Effector CD4-positive, alpha-beta T cell (primary cell): ENCODE measurements at places on chromosomes 4 and X.

DNA sequence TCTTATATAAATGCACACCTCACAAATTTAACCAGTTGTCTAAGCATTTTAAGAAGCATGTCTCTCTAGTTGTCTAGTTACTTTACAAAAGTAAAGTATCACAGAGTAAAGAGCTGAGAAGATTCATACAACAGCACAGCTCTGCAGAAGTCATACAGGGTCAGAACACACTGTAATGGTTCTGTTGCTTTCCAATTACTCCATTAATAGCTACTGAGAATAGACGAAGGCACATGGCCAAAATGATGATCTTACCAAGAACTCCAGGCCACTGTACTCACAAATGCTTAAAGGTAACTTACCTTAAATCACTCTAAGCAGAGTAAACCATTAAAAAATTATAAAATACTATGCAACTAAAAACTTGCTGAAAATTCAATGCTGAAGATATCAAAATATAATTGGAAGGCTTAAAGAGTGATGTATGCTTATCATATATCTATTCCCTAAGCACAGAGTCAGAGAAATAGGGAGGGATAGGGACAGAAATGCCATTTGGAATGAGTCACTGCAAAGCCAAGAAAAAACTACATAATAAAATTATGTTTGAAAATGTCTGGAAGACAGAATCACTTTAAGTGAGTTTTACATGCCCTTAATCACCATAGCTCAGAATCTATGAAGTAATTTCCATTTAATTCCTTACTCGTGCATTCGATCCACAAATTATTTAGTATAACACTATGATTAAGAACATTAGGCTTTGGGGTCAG, 71.0 kb downstream of the DDX60L start:
- DNase-seq: no peak

DNA sequence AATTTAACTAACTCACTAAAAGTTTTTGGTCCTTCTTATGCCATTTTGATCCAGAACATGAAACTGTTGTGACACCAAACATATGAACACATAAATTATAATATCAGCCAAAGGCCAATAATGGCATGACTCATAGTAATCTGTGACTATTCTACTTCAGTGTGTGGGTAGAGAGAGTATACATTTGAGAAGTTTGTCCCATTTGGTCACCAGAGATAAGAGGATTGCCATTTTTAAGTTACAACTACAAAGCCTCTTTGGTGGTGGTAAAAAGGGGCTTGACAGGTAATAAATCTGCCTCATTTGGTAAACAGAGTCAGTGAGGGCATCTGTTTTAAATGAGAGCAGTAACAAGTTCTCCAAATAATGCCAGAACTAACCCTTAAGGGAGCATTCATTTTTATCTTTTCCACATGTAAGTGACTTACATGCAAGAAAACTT, 117.9 kb downstream of the TBC1D19 start:
- no peak for DNase-seq

- DNase-seq: no peak
These were observed 275.4 kb upstream of the SFRP2 start for GRCh38 chr4:154064244-154064643.

GRCh38 chrX:17476411-17476810, 101.4 kb downstream of the NHS start:
- no peak for DNase-seq

DNA sequence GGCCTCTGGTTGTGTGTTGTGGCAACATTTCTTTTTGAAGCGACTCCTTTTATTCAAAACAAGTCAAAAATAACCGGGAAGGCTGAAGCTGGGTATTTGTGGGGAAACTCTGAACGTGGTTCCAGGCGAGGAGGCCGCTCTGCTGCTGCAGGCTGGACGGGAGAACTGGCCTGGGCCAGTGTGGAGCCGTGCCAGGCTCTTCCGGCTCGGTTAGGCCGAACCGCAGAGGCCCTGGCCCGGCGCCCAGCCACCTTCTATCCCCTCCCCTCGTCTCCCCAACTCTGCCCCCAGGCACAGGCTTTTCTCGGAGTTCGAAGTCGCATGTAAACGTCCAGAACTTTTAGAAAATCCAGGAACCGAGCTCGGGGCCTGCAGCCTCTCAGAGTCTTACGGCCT, 2.4 kb upstream of the BCOR start:
- no peak for DNase-seq

DNA sequence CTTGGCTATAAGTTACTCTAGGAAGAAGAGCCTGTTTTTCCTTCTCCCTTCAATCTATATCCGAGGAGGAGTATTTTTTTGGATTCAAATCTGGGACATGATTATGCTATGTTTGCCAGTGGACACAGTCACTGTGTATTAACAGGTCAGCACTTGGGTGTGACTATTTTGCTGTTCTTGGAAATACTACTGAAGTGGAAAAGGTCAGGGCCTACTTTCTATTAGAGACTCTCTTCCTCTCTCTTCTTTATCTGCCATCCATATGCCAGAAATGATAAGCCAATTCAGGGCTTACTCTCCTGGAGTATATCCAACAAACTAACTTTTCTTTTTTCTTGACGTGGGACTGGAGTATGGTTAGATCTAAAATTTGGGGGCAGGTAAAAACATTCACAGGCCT, 40.5 kb downstream of the MID1IP1 start:
- no peak for DNase-seq

DNA sequence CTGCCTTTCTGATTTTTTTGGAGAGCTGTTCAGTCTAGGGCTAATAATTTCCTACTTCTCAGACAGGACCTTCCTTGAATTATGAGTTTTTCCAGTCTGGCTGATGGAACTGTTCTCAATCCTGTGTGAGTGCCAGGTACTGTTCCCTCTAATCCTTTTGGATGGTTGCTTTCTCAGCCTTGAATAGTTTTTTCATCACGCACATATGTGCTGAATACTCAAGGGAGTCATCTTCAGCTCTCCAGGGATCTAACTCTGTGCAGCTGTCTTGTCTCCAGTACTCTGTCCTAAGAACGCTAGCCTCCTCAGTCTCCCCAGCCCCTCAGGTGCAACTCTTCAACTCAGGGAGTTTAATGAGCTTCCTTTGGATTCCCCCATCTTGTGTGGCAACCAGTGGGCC, 93.2 kb downstream of the GASK1B start:
- DNase-seq: no peak

DNA sequence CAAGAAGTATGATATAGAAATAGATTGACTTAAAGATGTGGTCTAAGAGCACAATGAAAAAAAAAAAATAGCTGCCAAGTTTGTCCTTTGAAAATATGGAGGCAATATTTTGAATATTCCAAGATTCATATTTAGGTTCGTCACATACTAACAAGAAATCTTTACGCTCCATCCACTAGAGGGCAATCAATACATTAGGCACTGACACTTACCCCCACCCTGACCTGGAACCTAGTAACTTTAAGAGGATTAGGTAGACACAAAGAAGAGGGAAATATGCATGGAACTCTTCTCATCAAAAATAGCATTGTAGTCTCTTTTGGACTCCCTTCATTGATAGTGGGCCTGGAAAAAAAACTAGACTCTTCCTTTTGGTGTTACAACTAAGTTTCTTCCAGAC, 1108.1 kb downstream of the PCDH19 start:
- DNase-seq: no peak

- DNase-seq: no peak
These were observed 97.8 kb downstream of the TLL1 start for GRCh38 chr4:165970703-165971420.

DNA sequence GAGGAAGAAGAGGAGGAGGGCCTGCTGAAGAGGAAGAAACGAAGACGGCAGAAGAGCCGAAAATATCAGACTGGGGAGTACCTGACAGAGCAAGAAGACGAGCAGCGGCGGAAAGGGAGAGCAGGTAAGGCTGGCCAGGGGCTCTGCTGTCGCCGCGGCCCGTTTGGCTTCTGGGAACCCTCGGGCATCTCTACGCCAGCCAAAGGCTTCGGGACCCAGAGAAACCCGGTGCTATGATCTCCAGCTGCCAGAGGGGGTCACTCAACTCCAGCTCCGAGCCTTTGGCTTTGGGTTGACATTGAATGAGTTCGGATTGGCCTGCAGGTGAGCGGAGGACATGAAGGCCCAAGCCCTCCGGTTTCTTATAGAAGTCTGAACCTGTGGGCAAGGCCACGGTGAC, 42.8 kb downstream of the BCORL1 start:
- DNase-seq: no peak

- no peak for DNase-seq
These were observed 197.7 kb downstream of the SPATA18 start for GRCh38 chr4:52248820-52249219.

GRCh38 chr4:29277381-29277780, 1442.8 kb upstream of the PCDH7 start:
- DNase-seq: no peak

DNA sequence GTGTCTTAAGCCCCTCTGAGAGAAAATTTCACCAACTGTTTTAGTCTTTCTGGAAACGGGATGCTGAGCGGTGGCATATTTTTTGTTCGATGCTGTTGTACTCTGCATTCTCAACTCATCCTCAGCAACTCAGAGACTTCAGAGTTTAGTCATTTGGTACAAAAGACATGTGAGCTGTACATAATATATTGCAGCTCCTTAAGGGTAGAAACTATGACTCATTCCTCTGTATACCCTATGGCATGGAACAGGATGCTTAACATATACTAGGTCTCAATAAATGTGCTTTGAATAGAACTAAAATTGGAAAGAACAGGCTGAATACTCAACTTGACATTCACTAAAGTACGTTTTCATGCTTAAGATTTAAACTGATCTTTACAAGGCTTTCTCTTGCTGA, 130.5 kb upstream of the SLITRK2 start:
- no peak for DNase-seq

DNA sequence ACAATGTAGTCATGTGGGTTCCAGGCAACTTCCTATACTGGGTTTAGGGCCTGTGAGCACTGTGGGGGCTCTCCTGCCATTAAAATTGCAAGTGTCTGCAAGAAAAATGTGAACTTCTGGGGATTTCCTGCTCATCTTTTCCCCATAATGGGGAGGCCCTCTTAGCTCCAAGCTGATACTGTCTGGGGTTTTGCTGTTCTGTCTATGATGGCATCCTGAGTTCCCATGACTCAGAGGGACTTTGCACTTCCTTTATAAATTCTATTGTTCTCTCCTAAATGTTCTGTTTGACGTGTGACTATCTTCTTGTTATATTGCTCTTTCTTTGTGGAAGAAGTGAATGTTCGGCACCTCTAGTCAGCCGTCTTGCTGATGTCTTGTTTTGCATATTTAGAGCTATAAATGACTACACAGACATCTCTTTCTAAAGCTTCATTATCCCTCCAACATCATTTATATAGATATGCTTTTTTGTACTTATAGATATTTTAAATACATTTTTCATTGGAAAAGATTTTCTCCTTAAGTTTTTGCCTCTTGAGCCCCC, 465.8 kb downstream of the NAF1 start:
- DNase-seq: no peak

GRCh38 chr4:108624263-108625056, 4.1 kb downstream of the RPL34 start:
- no peak for DNase-seq

- DNase-seq: no peak
These were observed 90.1 kb downstream of the EVC2 start for GRCh38 chr4:5618051-5618960.

DNA sequence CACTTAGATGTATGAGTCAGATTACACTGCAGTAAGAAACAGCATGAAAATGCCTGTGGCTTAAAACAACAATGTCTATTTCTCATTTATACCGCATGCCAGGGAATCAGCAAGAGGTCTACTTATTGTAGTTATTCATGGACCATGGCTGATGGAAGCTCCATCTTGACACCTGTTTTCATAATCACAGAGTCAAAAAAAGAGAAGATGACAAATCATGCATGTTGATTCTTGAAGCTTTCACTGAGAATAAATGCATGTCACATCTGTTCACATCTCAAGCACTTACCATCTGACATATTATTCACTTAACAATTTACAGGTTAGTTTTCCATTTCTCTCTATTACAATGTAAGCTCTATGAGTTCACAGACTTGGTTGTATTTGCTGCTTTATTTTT, 194.2 kb upstream of the SLITRK2 start:
- DNase-seq: no peak

GRCh38 chrX:129144172-129145038, 378.9 kb downstream of the SMARCA1 start:
- no peak for DNase-seq

- no peak for DNase-seq
These were observed 580.9 kb upstream of the ZFP42 start for GRCh38 chr4:187414716-187415115.

- no peak for DNase-seq
These were observed 194.4 kb upstream of the RPL34 start for GRCh38 chr4:108425988-108426387.

GRCh38 chr4:128364565-128364964, 77.0 kb upstream of the PGRMC2 start:
- no peak for DNase-seq

GRCh38 chr4:63921561-63921960, 487.7 kb downstream of the TECRL start:
- DNase-seq: no peak

GRCh38 chrX:55488006-55488592, 1.5 kb downstream of the USP51 start:
- no peak for DNase-seq

GRCh38 chrX:144334577-144334976, 450.7 kb downstream of the UBE2NL start:
- no peak for DNase-seq

GRCh38 chrX:69305333-69306062, 140.2 kb upstream of the PJA1 start:
- DNase-seq: no peak

GRCh38 chrX:9888953-9889470, 78.1 kb upstream of the CLDN34 start:
- DNase-seq: no peak

DNA sequence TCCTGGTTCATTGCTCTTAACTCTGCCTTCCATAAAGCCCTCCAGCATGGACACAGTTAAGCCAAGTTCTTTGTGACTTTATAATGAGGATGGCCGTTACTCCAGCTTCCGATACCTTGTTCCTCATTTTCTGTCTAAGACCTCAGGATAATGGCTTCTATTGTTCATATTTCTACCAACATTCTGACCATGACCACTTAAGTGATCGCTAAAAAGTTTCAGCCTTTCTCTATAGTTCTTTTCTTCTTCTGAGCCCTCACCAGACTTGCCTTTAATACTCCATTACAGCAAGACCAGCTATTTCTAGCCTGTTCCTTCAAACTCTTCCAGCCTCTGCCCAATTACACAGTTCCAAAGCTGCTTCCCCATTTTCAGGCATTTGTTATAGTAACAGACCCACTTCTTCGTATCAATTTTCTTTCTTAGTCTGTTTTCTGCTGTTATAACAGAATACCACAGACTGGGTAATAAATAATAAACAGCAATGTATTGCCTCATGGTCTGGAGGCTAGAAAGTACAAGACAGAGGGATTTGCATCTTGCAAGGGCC, 12.3 kb downstream of the RNF175 start:
- no peak for DNase-seq

- DNase-seq: no peak
These were observed 106.3 kb upstream of the EOLA2 start for GRCh38 chrX:150044556-150044955.

GRCh38 chr4:78779280-78779679, 3.1 kb downstream of the BMP2K start:
- no peak for DNase-seq

DNA sequence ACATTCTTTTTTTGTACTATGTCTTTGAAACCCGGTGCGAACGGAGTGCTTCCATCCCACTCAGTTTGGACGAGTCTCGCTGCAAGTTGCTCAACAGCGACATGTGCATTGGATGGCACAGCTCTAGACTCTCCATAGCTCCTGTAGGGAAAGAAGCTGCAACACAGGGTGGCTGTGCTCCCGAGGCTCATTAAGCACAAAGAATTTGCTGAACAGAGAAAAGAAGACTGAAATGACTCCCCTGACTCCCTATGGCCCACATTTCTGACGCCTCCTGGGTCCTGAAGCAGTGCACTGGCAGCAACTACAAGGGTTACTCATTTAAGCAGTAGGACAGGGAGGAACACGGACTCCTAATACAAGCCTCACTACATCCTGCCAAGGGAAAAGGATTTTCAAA, 127.4 kb downstream of the SH3RF1 start:
- DNase-seq: no peak
